ENCODE measurements at places on chromosomes 1 and 21.

DNA sequence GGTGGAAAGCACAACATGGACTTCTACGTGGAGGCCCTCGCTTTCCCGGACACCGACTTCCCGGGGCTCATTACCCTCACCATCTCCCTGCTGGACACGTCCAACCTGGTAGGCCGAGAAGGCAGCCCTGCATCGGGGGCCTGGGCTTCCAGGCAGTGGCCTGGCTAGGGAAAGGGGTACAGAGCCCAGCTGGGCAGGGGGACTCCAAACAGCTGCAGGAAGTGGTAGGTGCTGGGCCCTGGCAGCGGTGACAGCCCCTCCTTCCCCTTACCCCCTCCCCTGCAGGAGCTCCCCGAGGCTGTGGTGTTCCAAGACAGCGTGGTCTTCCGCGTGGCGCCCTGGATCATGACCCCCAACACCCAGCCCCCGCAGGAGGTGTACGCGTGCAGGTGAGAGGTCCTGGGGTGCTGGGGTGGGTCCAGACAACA is 30.0 kb upstream of the PADI6 start:
- H3K27me3 ChIP-seq, result peaks cover 68% of the 10 kb centered on the region
- DNase-seq, result no peak
- H3K36me3 ChIP-seq, result no peaks in the 10 kb centered on the region

DNA sequence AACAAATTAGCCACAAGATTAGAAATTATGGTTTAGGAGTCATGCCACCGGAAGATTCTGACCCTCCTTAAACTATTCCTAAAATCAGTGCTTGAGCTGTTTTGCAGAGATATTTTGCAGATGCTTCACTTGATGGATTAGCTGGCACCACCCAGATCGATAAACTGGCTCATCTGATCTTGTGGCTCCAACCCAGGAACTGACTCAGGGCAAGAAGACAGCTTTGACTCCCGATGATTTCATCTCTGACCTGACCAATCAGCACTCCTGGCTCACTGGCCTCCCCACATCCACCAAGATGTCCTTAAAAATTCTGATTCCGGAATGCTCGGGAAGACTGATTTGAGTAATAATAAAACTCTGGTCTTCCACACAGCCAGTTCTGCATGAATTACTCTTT is 221.6 kb downstream of the RHOU start:
- DNase-seq, result no peak
- H3K27me3 ChIP-seq, result no peaks in the 10 kb centered on the region
- H3K4me3 ChIP-seq, result no peak overlapping the region

DNA sequence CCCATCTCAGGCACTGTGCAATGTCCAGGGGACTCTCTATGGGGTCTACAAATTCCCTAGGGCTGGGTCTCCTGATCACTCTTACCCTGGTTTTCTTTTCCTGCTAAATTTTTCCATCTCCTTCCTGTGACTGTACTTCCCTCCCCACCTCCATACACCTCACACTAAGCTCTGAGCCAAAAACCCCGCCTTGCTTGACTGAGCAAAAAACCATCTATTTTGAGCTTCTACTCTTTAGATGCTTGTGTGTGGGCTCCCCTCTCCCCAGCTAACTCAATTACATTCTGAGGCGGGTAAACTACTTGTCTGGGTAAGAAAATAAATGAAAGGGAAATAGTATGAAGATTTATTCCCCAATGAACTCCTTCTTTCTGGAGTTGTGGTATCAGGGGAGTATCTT is 187.9 kb downstream of the PTPRU start:
- DNase-seq, result no peak
- H3K27me3 ChIP-seq, result peaks cover 68% of the 10 kb centered on the region
- H3K4me3 ChIP-seq, result no peak overlapping the region
- H3K4me1 ChIP-seq, result no peaks in the 10 kb centered on the region

GRCh38 chr1:193131266-193131860 is 9.5 kb downstream of the CDC73 start:
- no peak for DNase-seq
- no peaks in the 10 kb centered on the region for H3K27me3 ChIP-seq
- no peak overlapping the region for H3K27ac ChIP-seq
- H3K36me3 ChIP-seq, result peaks cover 20% of the 10 kb centered on the region
- no peak overlapping the region for H3K4me3 ChIP-seq

- no peaks in the 10 kb centered on the region for H3K4me1 ChIP-seq
- no peak overlapping the region for H3K4me3 ChIP-seq
- no peak for DNase-seq
- 0 out of 2 replicates have a peak, but pooled peaks cover 12% of the 10 kb centered on the region for H3K27me3 ChIP-seq
- no peaks in the 10 kb centered on the region for H3K36me3 ChIP-seq
- no peak overlapping the region for H3K27ac ChIP-seq
These were observed 134.1 kb downstream of the TMEM53 start for GRCh38 chr1:44539991-44540730.

DNA sequence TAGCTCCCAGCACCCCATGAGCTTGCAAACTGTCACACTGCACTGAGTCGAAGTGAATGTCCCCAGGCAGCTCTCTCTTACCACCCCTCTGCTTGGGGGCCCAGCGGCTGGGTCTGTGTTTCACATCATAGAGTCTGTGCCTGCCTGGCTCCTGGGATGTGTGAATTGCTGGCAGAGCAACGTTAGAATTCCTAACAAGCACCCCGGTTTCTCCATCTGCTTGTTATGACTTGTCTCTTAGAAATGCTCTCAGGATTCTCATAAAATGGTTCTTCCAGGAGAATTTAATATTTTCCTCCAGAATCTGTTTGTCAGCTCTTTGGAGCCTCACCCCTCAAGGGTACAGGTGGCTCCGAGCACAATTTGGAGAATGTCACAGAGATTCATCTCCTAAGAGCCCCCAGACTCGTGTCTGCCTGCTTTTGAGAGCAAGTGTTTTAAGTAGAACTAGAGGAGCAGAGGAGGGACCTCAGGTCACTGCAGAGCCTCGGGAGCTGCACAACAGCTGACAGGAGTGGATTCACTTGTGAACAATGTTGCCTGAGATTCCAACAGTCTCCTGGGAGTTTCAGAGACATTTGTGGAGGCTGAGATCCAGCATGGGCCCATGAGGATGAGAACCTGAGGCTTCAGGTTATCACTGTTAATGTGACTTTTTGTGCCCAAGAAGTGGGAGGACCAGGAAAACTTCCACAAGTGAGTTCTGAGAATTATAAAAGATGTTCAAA is 131.5 kb downstream of the KCNJ6 start:
- H3K27me3 ChIP-seq, result no peaks in the 10 kb centered on the region
- H3K36me3 ChIP-seq, result no peaks in the 10 kb centered on the region
- DNase-seq, result no peak
- no peaks in the 10 kb centered on the region for H3K4me1 ChIP-seq

DNA sequence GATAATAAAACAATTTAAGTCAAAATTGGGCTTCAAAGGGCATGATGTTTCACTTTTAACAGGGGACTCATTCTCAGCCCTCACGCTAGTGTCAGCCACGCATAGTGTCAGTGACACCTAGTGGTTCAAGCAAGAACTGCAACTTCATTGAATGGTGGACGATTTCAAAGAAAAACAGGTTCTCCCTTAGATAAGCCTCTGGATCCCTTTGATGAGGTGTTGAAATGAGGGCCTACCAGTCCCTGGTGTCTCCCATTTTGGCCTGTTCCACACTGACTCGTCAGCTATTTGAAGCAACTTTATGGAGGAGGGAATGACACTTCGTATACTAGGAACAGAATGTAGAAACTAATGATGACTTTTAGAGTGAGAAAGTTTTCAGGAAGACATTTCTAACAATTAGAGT is 56.2 kb downstream of the FCRL5 start:
- H3K27ac ChIP-seq, result 0 out of 2 replicates have a peak overlapping the region, but pooled peaks have one; percentile 23
- H3K4me3 ChIP-seq, result no peak overlapping the region
- H3K27me3 ChIP-seq, result no peaks in the 10 kb centered on the region
- no peaks in the 10 kb centered on the region for H3K36me3 ChIP-seq
- DNase-seq, result peak; percentile 84

- no peak overlapping the region for H3K27ac ChIP-seq
- H3K27me3 ChIP-seq, result no peaks in the 10 kb centered on the region
- H3K36me3 ChIP-seq, result no peaks in the 10 kb centered on the region
- no peaks in the 10 kb centered on the region for H3K4me1 ChIP-seq
- H3K4me3 ChIP-seq, result no peak overlapping the region
These were observed 10.1 kb upstream of the GORAB start for GRCh38 chr1:170521818-170522217.

GRCh38 chr1:12798911-12799310 is 7.7 kb downstream of the PRAMEF1 start:
- no peaks in the 10 kb centered on the region for H3K4me1 ChIP-seq
- no peaks in the 10 kb centered on the region for H3K36me3 ChIP-seq
- no peak overlapping the region for H3K4me3 ChIP-seq
- H3K27ac ChIP-seq, result no peak overlapping the region
- DNase-seq, result no peak
